ENCODE measurements at places on chromosomes 12 and 14.

GRCh38 chr12:40351976-40352375, 127.2 kb downstream of the LRRK2 start:
- DNase-seq = no peak

- DNase-seq = no peak
Measured at GRCh38 chr12:52964556-52965336, 15.8 kb downstream of the KRT18 start.

GRCh38 chr12:62006076-62006732, 254.0 kb upstream of the USP15 start:
- peak; percentile 3 for DNase-seq

- DNase-seq = no peak
Measured at GRCh38 chr12:121537814-121538698, 42.8 kb downstream of the KDM2B start.

DNA sequence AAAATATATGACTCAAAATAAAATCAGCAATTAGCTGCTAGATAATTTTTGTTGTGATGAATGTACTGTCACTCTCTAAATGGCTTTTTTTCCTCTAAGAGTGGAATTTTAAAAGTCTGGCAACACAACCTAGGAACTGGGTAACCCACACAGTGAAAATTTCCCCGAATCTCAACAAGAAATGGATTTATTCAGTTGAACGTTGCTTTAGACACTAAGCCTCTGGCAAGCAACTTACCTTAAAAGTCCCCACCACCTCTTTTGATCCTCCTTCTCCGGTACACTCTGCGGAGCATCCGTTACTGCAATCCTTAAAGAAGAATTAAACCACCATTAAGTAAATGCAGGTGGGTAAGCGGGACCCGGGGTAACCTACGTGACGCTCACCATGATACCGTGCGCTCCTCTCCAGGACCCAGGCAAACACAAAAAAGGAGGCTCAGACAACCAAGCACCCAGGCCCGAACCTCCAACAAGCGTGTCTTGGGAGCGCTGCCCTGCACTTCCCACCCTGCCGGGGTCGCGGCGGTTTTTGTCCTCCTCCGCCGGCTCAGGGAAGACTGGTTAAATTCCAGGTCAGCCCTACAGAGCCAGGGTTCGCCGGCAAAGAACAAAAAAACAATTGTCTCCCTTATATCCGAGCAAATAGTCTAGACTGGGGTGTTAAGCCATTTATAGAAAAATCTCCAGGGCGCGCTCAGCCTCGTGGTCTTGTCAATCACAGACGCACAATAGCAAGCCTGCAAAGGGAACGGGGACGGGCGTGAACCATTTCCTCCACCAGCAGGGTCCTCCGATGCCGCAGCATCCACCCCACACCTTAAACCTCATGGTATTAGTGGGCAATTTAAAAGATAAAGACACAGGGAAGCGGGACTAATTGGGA, 47.1 kb downstream of the BCAT1 start:
- DNase-seq = no peak

- DNase-seq = no peak
Measured at GRCh38 chr12:80698256-80698655, 9.2 kb upstream of the MYF6 start.

DNA sequence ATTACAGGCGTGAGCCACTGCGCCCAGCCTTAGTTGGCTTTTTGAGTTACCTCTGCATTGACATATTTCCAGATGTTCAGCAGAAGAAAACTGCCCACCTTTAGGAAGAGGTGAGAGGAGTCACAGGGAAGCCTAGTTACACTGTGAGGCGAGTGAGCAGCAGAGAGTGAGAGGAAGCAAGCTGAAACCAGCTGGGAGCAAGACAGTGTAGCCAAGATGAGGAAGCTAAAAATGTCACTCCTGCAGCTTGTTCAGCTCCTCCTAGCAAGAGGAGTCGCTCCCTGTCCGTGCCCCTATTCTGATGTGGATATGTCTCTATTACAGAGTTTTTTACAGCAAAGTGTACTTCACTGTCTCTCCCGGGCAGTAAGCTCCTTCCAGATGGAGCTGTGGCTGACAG, 127.6 kb downstream of the GXYLT1 start:
- DNase-seq = no peak

- no peak for DNase-seq
Measured at GRCh38 chr12:55626154-55626553, 10.5 kb upstream of the OR10P1 start.

DNA sequence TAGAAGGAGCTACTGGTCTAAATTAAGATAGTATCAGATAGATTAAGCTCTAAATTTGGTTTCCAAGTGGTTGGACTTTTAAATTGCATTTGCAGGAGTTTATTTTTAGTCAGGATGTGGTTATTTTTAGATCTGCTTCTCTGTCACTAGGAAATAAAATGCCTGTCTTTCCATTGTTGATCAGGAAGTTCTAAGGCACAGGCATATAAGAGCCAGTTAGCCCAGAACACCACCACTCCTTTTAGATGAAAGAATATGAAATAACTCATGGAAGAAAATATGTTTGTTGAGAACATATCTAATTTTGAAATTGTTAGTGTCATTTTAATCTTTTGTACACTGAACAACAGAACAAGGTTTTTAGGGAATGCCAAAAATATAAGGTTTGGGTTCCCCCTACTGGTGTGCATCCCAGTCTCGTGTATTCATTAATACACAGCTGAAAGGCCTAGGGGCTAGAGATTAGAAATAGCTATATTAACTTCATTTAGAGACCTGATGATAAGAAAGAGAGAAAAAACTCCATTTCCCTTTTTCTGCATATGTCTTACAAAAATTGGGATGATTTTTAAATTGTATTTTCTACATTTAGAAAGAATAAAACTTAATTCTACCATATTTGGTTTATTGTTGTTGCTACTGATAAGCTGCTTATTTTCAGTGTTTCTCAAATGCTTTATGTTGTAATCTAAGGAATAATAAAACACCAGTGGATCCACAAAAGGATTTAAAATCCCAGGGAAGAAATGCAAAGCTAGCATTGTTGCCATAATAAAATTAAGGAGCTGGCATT, 67.2 kb downstream of the RIC8B start:
- DNase-seq = no peak

DNA sequence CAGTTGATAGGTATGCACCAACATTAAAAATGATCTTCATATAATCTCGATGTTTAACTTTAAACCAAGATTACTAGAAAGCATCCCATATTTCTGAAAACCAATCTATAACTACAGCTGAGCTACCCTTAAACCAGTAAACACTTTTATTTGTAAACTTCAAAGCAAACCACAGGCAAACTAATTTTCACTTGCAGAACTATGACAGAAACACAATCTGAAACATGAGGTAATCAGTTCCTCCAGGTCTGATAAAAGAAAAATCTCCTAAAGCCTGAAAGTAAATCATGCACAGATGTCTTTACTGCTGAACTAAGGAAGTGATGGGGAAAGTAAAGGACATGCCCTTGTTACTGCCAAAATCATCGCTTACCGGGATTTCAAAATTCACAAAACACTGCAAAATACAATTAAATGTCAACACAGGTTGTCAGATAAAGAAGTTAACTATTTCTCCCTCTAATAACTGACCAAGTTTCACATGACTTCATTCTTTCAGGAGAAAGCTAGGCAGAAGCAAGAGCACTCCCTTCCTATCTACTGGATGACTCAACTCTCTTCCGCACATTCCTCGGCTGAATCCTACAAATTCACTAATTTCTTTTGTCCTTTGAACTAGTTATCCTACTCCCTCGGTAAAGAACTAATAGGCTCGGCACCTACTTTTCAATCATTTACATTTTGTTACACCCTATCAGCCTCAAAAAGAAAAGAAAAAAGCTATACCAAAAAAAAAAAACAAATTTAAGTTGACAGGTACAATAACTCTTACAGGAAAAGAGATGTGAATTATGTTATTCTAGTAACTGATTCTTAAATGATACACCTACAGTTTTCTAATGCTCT, 1.4 kb downstream of the EEA1 start:
- DNase-seq = no peak

DNA sequence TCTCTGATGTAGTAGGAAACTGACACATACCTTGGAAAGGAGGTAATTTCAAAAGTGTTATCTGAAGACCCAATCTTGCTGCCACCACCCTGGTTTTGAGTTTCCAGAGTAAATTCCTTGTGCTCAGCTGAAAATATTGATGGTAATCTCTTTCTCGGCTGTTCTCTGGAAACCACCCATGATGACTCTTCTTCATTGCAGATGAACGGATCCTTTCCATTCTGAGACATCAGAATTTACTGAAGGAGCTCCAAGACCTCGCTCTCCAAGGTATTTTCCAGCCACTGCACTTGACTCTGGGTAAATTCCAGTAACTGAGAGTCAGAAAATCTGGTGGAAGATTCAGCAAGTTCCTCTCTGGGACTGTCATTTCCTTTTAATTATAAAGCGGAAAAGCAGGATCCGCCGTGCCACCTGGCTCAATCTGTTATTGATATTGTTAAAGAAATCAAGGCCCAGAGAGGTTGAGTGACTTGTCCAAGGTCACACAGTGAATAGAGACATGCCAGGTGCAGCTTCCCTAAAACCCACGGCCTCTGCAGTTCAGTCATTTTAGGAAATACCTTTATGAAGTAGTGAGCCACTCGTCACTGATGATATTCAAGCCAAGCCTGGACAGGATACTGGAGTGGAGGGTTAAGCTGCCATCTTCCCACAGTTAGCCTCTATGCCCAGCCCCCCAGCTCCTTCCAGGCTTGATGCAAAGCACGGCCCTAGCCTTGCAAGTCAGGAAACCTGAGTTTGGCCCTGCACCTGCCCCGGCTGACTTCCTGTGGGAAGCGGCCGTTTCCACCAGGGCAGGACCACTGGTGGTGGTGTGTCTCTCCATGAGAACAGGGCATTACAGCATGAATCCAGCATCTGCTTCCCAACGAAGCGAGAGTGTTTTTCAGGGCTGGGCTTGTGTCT, 4.7 kb downstream of the CHGA start:
- DNase-seq = no peak

DNA sequence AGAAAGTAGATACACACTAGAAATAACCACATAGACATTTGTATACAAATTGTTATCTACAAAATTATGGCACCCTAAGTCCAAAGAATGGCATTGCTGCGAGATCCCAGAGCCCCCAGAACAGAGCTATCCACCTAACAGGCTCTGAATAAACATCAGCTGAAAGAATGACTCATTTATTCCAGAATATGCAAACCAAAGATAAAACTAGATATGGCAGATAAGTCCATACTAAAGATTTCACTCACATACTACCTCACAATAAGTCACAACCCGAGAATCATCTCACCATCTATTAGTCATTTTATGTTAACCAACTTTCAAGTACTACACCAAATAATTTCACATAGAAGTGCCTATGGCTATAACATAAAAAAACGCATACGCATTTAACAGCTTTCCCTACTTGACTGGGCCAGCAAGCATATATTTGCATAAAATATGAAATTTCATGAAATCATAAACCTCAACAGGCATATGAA, 5.6 kb downstream of the CNIH1 start:
- peak; percentile 36 for DNase-seq

GRCh38 chr14:45068396-45068795, 15.5 kb upstream of the PRPF39 start:
- DNase-seq = no peak

DNA sequence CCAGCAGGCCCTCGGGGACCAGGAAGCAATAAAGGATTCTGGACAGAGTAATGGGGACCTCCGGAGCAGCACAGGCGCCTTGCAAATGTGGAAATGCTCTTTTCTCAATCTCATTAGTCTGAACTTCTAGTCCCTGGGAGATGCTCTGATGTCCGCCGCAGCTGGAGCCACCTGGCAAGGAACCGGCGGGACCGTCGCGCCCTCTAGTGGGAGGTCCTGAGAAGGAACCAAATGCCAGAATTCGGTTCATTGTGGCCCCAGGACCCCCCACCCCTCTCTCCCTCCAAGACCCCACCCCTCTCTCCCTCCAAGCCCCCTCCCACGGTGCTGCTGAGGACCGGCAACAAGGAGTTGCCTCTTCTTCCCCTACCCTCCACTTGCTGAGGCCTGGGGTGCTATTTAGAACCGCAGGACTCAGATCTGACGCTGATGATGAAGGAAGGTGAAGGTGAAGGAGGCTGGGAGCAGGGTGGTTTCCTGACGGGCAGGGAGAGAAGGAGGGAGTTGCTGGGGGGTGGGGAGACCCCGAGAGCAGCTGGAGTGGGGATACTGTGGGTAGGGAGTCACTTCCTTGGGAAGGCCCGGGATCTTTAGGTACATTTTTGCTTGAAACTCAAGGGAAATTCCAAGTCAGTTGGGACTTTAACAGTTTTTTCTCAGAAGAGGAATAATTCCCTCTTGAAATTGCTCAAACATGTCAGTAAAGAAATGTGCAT, 42.5 kb downstream of the SMIM41 start:
- no peak for DNase-seq

- no peak for DNase-seq
Measured at GRCh38 chr12:76879710-76880518, 1.1 kb upstream of the CSRP2 start.

GRCh38 chr12:2543801-2544200, 251.0 kb upstream of the FKBP4 start:
- no peak for DNase-seq

DNA sequence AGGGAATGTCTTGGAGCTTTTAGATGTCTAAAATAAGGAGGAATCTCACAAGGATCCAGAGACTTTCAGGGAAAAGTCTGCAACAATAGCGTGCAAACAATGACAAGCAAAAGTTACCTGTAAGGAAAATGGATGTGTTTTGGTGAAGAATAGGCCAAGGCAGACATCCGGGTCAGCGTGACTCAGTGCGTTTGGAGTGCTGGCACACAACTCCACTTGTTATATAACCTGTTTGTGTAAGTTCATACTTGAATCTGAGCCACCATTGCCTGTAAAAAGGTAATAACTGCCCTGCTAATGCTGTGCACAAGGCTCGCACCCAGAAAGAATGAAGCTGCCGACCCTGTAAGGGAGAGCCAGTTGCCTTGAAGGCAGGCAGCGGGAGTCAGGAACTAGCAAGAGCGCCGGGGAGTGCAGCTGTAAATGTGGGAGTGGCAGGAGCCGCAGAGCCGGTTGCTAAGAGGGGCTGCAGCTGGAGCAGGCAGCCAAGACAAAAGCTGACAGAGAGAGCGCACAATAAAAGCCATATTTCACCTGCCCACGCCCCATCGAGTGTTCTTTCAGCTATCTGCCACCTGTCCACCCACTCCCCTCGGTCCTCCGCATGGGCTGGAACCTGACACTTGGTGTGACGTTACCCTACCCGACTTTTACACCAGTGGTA, 638.5 kb upstream of the MIS18BP1 start:
- peak; percentile 40 for DNase-seq

DNA sequence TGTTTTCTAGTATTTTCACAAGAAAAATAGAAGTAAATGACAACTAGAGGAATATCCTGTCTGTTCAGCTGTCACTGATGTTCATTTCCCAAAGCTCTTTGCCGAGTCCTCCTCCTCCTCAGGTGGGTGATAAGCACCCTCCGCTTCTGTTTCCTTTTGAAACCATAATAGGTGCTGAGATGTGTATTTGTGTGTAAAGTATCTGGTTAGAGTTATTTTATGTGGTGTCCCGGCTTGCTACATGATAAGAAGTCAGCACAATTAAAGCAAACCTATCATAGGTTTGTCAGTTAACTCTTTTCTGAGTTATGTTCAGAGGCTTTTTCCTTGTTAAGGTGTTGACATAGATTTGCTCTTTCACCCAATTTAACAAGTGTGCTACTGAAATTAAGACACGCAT, 82.4 kb downstream of the PIWIL1 start:
- no peak for DNase-seq

- DNase-seq = no peak
Measured at GRCh38 chr12:85531341-85531740, 251.3 kb downstream of the ALX1 start.

- DNase-seq = no peak
Measured at GRCh38 chr14:83863042-83863774, 1666.7 kb upstream of the FLRT2 start.

- no peak for DNase-seq
Measured at GRCh38 chr12:119115296-119115905, 63.3 kb upstream of the HSPB8 start.

- DNase-seq = no peak
Measured at GRCh38 chr14:73722581-73722980, 8.4 kb upstream of the PNMA1 start.

All from epithelial cell of prostate (primary cell).